ENCODE measurements at places on chromosomes 6 and 20.

- DNase-seq, result no peak
These were observed 327.1 kb downstream of the MAFB start for GRCh38 chr20:40361916-40362315.

GRCh38 chr6:113558431-113558830 is 298.7 kb upstream of the MARCKS start:
- no peak for DNase-seq

GRCh38 chr6:168828800-168829199 is 387.8 kb downstream of the SMOC2 start:
- no peak for DNase-seq

- DNase-seq, result no peak
These were observed 147.7 kb downstream of the SH3BGRL2 start for GRCh38 chr6:79778816-79779215.

DNA sequence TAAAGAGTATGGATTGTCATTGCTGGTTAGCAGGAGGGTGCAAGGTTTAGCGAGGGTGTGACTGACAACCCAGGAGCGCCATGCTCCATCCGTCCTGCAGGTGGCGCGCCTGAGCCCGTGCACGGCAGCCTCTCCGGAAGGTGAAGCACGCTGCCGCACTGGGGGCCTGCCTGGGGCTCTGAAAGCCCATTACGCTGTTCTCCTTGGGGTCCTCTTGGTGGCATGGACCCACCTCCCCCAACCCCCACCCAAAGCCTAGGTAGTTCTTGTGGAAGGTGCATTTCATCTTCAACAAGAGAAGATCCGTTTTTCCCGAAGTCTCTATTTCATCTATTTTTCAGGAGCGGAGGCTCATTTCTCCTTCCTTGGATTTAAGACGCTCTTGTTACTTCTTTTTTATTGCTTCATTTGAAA is 197.4 kb upstream of the KCNG1 start:
- DNase-seq, result peak; percentile 58

- DNase-seq, result no peak
These were observed 11.8 kb upstream of the OPN5 start for GRCh38 chr6:47769982-47770381.

GRCh38 chr20:58416835-58417234 is 27.8 kb downstream of the VAPB start:
- no peak for DNase-seq

DNA sequence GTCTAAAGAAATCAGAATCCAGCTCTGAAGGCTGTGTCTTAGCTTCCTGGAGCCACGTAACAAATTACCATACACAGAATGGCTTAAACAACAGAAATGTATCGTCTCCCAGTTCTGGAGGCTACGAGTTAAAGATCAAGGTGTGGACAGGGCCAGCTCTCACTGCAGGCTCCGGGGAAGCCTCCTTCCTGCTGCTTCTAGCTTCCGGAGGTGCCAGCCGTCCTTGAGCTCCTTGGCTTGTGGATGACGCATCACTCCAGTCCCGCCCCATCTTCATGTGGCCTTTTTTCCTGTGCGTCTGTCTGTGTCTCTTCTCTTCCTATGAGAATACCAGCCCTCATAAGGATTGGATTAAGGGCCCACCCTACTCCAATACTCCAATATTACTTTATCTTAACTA is 319.1 kb upstream of the QKI start:
- no peak for DNase-seq

DNA sequence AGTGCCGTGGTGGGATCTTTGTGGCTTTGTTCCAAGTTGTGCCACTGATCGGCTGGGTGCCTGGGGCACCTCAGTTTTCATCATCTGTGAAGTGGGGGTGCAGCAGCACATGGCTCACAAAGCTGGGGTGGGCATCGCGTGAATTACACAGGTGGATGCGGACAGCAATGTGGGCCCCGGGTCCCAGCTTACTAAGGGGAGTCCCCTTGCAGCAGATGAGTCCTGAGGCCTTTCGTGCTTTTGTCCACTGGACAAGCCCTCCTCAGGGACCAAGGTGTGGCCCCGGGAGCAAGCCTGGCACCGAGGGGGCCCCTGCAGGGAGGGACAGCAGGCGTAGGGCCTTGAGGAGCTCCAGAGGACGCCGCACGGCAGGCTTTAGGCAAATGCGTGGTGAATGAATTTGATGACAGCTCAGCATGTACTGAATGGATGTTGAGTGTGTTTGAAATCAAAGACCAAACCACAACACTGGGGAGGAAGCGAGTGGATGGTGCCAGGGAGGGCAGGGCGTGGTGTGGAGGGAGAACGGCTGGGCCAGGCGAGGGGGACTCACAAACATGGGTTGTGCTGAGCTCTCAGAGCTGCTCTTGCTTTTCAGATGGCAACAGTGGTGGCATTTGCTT is 53.2 kb downstream of the IRF4 start:
- peak; percentile 39 for DNase-seq

DNA sequence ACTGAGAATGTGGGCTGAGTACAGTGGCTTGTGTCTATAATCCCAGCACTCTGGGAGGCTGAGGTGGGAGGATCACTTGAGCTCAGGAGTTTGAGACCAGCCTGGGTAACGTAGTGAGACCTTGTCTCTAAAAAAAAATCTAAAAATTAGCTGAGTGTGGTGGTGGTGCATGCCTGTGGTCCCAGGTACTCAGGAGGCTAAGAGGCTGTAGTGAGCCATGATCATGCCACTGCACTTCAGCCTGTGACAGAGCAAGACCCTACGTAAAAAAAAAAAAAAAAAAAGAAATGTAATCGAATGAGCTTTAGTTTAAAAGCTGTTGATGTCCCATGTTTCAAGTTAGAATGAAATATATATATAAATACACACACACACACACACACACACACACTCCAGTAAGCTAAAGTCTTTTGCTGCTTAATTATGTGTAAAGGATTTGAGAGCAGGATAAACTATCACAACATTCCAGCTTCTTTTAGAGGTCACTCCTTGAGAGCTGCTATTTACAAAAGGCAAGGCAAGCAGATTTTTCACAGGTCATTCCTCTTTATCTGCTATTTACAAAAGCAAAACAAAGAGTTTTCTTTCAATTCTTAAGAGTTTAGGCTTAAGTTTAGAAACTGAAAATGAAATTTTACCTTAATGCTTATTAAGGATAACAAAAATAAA is 4.7 kb upstream of the MICAL1 start:
- no peak for DNase-seq

GRCh38 chr6:26233649-26234420 is 131.2 kb upstream of the BTN3A2 start:
- DNase-seq, result peak; percentile 48

- no peak for DNase-seq
These were observed 2.5 kb downstream of the PPDPF start for GRCh38 chr20:63522981-63523611.

GRCh38 chr6:131950767-131951575 is at the start of gene CCN2:
Gene CCN2 (minus strand): TSS chr6:131951372. CDS start chr6:131951172, 200 bp downstream.
- DNase-seq, result no peak

- no peak for DNase-seq
These were observed 10.3 kb downstream of the STK38 start for GRCh38 chr6:36536873-36537547.

DNA sequence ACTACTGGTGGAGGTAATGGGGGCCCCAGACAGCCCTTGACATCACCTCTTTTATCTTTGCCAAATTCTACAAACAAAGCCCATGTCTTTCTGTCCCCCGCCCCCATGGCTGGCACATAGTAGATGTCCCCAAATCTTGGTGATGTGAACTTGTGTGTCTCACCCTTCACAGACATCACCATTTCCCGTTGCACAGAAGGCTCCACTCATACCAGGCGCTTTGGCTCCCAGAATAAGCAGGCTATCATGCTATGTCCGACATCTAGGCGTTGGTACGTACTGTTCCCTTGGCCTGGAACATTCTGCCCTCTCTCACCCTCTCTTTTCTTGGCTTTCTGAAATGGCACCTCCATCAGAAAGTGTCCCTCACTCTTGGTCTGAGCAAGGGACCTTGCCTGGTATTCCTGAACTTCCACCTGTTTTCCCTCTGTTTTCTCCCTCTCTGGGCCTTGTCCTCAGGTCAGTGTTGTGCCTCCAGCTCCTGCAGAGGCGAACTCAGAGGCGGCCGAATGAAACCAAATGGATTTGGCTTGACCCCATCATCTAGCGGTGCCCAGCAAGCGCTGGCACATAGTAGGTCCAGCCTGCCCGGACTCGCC is 968 bp upstream of the CCN5 start:
- DNase-seq, result no peak

GRCh38 chr20:6855104-6855503 is 87.6 kb downstream of the BMP2 start:
- no peak for DNase-seq

GRCh38 chr6:41503827-41504465 is 42.2 kb upstream of the FOXP4 start:
- DNase-seq, result no peak

- no peak for DNase-seq
These were observed 1.7 kb upstream of the TFAP2C start for GRCh38 chr20:56627122-56628014.

- DNase-seq, result no peak
These were observed 1373.5 kb downstream of the GRIK2 start for GRCh38 chr6:102766963-102767362.

DNA sequence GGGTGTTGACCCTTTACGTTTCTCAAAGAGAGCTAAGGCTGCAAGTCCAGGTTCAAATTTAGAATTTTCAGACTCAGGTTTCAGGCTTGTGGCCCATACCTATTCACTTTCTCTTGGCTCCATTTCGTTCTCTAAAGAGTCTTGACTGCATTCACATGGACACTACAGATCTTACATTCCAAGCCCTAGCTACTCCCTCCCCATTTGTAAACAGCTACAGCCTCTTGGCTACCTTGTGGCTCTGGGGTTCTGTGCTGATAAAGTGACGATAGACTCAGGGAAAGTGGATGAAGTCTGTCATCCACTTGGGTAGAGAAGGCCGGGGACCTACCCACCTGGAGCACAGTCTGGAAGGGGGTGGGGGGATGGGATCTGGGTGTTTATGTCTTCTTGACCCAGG is 503.3 kb downstream of the LMBRD1 start:
- DNase-seq, result no peak

GRCh38 chr6:37131104-37131959 is 38.6 kb upstream of the PIM1 start:
- DNase-seq, result no peak

GRCh38 chr6:3608159-3608558 is 143.4 kb downstream of the PXDC1 start:
- no peak for DNase-seq

- DNase-seq, result no peak
These were observed 36.2 kb upstream of the HBS1L start for GRCh38 chr6:135090819-135091218.

GRCh38 chr6:93045156-93045555 is 374.2 kb downstream of the EPHA7 start:
- DNase-seq, result no peak

DNA sequence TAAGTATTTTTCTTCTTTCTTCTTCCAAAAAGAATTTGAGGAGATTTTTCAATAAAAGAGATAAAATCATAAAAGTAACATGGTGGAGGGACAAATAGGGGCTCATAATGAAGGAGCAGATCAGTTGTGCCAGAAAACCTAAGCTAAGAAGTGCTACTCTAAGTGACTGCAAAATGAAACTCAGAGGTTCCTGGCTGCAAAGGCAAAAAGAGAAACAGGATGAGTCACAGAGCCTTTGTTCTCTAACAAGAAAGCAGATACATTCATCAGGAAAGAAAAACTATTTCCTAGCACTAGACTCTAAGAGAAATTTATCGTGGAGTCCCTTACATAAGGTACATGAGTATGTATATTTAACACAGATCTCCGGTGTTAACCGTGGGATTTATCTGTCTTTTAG is 49.8 kb downstream of the TSHZ2 start:
- no peak for DNase-seq

DNA sequence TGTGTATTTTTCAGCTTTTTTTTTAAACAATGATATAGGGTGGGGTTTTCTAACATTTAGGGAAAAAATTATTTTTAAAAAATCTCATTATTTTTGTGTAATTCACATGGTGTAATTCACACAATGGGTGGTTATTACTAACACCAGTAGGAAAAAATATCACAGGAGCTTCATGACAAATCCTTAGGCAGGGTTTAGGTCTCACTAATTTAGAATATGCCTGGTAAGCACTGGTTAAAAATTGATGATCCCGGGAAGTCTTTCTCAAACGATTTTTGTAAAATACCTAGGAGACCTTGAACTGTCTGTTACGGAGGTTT is 29.5 kb upstream of the ZNF217 start:
- DNase-seq, result no peak

DNA sequence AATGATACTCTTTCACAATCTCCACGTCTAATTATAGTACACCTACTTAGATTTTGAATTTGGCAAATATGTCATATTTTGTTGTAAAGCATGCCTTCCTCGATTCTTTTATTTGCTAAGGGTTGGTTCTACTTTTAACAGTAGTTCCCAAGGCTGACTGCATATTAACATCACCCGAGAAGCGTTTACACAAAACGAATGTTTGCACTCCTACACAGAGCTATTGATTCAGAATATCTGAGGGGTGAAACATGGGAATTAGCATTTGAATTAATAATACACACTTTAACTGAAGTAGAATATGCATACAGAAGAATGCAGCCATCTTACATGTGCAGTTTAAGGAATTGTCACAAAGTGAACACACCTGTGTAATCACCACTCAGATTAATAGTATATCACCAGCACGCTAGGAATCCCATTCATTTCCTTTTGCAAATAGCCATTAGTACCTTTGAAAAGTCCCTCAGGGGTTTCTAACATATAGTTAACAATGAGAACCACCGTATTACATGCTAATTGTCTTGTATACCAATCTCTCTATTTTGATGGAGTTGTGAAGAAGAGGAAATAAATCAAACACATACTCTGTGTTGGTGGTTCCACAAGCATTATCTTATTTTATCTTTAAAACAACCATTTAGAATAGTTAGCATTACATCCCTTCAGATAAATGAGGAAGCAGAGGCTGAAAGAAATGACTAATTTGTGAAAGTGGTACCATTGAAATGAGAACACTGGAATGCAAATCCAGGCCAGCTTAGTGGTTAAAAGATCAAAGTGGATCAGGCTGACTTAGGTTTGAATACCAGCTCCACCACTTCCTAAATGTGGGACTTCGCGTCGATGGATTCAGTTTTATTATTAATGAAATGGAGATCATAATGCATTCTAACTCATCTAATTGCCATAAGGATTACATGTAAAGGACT is 317.6 kb downstream of the HDGFL1 start:
- DNase-seq, result no peak

DNA sequence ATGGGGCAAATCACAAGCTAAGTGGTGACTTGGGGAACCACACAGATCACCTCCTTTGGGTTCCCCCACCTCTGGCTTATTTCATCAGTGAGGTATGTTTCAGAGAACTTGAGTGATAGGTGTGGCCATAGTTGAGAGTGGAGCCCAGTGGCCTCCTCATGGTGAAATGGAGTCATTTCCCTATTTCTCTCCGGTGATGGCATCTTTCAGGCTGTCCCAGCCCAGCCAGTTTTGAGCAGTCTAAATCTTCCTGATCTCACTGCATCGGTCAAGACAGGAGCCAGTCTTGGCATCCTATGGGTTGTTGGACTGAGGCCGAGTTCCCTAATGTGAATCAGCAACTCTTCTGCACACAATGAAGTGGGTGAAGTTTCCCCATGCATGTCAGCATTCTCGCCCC is 132.4 kb downstream of the EYA2 start:
- no peak for DNase-seq

Measured in activated T-cell treated with anti-CD3 and anti-CD28 coated beads for 24 hours (primary cell).